ENCODE measurements at places on chromosomes 7 and 10.

DNA sequence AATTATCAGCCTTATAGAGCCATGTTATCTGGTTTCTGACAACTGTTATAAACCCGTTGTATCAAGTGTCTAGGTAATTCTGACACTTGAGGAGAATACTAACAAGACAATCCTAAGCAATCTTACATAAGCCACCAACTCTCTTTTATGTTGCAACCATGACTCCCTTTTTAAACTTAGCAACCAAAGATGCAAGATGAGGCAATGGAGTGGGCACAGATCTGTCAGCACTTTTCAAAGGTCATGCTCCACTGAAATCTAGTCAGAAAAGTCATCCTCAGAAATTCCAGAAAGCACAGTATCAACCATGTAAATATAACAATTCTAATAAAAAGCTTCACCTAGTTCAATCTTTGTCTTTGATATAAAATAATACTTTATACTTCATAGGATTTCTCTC is 77.0 kb upstream of the SEMA3A start:
- DNase-seq, result no peak

DNA sequence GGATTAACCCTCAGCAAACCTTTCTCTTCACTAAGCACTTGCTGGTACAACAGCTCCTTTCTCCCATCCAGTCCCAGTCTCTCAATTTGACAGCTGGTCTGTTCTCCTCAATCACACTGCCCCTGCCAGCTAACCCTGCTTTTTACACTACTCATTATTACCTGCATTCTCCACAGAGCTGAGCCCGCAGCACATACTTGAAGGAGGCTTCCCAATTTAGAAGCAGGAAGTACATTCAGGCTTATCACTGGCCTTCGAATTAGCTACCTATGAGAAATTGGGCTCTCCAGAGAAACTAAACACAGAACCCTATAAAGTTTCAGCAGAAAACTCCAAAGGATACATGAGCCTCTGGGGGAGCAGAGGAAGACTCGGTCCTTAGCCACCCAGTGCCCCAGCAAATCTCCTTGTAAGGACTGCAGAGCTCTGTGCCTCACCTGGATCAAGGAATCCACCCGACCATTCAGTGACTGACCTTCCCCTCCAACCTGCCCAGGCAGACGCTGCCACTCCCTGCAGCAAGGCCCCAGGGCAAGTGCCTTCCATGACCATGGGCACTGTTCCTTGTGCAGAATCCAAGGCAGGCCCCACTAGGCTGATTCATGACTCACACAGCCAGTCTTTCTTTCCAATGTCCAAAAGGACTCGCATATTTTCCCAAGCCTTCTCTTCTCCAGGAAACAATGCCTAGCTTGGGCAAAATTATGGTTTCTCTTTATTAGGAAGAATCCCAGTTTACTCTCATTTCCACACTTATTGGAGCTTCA is 68.0 kb downstream of the VOPP1 start:
- DNase-seq, result no peak

DNA sequence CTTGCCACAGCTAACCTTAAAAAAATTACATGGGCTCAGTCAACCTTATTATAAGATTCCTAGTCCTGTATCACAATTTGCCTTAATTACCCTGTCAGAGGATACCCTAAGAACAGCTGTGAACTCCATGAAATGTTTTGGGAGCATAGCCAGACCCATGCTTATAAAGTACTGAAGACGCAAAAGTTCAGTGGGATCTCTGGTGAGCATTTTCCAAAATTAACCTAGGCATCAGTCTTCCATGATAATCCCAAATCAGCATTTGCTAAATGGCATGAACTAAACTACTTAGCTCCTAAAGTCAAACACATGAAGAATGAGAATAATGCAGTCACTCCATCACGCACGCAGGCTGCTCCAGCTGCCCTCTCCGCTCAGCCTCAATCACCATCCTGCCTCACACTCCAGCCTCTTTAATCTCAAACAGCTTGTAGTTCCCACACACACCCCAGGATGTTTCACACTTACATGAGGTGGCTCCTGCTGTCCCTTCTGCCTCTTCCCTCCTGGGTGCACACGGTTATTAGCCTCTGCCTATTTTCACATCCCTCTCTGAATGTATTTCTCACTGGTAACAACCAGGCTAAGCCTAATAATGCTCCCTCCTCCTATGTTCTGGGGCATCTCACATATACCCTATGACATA is 15.3 kb downstream of the IGF2BP3 start:
- no peak for DNase-seq

- no peak for DNase-seq
These were observed 15.5 kb upstream of the DNAJB12 start for GRCh38 chr10:72370201-72370722.

GRCh38 chr7:33410266-33410665 is 280.9 kb downstream of the BBS9 start:
- DNase-seq, result no peak

- DNase-seq, result no peak
These were observed 7.5 kb upstream of the CXCL12 start for GRCh38 chr10:44392420-44392819.

DNA sequence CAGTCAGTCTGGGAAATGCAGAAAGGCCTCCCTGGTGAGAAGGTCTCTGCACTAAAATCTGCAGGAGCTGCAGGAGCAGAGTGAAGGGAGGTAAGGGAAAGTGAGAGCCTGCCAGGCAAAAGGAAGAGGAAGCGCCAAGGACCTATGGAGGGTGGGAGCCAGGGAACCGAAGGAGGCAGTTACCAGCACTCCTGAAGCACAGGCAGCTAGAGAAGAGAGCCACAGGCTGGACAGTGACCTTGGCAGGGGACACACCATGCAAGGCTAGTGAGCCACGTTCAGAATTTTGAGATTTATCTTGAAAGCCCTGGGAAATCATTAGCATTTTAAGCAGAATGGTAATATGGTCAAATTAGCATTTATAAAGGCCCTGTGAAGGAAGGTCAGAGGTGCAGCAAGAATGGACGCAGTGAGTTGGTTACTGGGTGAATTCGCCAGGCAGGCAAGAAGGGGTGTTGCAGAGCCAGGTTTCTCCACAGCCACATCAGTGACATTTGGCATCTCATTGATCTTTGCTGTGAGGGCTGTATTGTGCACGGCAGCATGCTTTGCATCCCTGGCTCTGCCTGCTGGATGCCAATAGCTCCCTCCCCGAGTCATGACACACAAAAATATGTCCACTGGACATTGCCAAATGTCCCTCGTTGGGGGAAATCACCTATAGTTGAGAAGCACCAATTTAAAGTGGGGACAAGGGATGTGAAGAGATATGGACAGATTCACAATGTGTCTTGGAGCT is 54.7 kb upstream of the LANCL2 start:
- no peak for DNase-seq

GRCh38 chr10:22986771-22987542 is 59.1 kb downstream of the ARMC3 start:
- no peak for DNase-seq

DNA sequence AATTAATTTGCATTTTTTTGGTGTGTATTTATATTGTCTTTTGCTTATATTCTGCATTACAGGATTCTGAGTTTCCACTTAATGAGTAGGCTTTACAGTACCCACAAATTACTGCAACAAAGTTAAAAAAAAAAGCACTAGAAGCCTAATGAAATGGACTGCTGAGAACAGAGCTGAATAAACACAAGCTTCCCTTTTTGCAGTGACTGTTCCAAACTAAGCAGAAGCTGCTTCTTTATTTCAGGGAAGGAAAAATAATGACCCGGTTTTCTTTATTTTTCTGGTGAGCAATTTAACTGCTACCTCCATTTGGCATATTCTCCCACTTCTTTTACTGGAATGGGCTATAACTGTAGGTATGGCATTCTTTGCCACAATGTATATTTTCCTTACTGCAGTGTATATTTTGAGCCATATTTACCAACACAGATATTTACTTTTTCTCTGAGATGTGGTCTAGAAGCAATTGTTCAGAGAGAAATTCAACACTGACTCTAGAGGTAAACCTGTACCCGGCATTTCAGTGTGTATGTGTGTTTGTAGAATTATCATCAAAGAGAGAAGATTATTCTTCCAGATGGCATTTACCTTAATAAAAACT is 56.9 kb downstream of the HDAC9 start:
- no peak for DNase-seq

GRCh38 chr10:1522237-1522636 is 215.1 kb downstream of the ADARB2 start:
- DNase-seq, result no peak

DNA sequence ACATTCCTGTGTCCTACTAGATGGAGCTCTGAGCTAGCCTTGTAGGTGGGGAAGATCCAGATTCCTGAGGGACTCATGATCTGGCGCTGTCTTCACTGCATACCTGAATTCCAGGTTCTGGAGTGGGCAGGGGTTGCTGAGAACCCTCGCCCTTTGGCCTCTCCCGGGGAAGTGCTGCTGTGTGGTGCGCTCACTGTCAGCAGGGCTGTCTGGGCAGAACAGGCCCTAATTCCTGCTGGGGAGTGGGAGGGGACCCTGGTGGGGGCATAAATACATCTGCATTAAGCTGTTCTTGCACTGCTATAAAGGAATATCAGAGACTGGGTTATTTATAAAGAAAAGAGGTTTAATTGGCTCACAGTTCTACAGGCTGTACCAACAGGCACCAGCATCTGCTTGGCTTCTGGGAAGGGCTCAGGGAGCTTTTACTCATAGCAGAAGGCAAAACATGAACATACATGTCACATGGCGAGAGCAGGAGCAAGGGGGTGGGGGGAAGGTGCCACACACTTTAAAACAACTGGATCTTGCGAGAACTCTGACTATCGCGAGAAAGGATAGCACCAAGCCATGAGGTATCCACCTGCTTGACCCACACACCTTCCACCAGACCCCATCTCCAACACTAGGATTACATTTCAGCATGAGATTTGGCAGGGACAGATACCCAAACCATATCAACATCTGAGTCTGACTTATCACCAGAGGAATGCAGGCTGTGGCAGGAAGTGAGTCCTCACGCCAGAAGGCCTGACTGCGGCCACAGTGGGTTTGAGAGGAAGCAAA is 115.0 kb downstream of the ADCY1 start:
- no peak for DNase-seq

GRCh38 chr10:124308056-124308645 is 110.6 kb downstream of the OAT start:
- DNase-seq, result no peak

- no peak for DNase-seq
These were observed 11.1 kb upstream of the SDK1 start for GRCh38 chr7:3289996-3290395.

DNA sequence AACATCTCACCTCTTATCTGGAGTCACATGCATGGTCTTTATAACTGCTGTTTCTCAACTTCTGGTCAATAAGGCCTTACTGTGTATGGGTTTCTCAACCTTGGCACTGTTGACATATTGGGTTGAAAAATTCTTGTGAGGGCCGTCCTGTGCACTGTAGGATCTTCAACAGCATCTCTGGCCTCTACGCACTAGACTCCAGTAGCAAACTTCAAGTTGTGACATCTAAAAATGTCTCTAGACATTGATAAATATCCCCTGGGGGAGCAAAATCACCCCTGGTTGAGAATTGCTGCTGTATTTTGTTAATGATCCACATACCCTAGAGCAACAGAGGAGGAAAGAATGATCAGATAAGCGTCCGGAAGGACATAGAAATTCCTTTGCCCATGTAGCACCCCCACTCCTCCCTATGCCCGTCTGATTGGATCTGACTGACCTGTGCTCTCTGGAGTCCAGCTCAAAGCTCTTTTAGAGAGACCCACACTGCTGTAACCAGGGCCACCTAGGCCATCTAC is 423.5 kb upstream of the ZMIZ1 start:
- no peak for DNase-seq

DNA sequence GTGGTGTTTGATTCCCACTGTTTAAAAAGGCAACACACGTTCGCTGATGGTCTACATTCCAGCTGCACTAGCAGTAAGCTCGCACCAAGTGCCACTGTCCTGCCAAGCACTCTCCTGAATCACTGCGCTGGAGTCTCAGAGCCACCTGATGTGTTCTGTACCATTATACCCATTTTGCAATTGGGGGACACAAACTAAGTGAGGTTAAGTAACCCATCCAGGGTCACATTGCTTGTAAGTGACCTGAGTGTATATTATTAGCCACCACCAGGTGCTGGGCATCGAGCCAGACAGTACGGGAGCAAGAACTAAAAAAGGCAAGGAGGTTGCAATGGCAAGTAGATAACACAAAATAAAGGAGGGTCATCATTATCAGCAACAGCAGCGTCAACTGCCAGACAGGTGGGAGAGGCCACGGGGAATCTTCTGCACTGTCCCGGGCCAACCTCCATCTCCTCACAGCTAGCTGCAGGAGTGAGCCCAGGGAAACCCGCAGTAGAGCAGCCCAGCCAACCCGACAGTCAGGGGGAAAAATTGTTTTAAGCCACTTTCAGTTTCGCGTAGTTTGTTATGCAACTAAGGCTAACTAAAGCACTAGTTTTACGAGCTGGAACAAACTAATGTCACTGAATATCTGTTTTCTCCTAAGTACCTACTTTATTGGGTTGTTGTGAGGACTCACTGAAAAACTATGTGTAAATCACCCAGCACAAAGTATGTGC is 712 bp upstream of the CPVL start:
- no peak for DNase-seq

- no peak for DNase-seq
These were observed 61.5 kb downstream of the HBP1 start for GRCh38 chr7:107230334-107230733.

GRCh38 chr7:79245623-79246249 is 207.7 kb downstream of the MAGI2 start:
- DNase-seq, result no peak

DNA sequence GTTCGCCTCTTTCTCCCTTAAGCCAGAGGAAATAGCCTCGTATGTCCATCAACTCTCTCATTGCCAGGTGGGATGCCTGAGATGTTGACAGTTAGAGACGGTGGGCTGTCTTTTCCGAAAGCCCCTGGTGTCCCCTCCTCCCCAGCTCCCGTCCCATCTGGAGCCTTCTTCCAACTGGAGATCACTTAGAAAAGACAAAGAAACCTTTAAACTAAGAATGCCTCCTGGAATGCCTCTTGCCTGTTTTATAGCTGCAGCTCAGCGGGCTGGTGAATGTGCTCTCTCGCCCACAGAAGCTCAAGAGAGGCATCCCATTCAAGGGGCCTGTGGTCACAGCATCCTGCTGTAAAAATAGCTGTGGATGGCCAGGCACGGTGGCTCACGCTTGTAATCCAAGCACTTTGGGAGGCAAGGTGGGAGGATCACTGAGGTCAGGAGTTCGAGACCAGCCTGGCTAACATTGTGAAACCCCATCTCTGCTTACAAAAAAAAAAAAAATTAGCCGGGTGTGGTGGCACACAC is 5.2 kb upstream of the MYL10 start:
- no peak for DNase-seq

DNA sequence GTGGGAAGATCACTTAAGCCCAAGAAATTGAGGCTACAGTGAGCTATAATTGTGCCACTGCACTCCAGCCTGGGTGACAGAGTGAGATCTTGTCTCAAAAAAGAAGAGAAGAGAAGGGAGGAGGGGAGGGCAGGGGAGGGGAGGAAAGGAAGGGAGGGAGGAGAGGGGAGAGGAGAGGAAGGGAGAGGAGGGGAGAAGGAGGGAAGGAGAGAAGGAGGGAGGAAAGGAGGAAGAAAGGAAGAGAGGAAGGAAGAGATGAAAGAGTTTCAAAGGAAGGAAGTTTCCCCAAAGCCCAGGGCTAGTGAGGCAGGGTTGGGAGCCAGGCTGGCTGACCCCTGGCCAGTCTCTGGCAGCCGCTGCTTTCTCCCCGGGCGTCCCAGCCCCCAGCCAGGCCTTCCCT is 32.6 kb downstream of the EPHB4 start:
- DNase-seq, result no peak

- no peak for DNase-seq
These were observed 2.0 kb downstream of the SRI start for GRCh38 chr7:88217675-88218428.

Measured in stimulated activated CD8-positive, alpha-beta memory T cell treated with anti-CD3 and anti-CD28 coated beads, Interleukin-2, amount 100 ng/mL, for 1 hour (primary cell).